ENCODE measurements at places on chromosomes 4 and X.

DNA sequence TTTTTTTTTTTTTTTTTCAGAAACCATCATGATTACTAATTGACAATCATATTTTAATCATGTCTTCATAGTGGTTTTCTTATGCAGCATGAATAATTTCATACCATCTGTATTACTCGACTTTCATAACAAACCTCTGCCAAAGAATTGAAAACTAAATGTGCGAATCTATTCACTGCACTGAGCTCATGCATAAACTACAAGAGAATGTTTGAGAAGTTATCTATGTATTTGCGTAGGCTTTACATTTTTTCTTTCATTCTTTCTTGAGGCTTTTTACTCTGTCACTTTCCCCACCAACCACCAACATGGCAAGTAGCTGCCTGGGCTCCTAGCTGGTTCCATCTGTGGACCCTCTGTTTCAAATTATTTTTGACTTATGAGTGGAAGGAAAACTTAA, 1761.0 kb downstream of the STIM2 start:
- no peak for DNase-seq

- no peak for DNase-seq
These were observed 117.7 kb downstream of the PTTG2 start for GRCh38 chr4:38077791-38078489.

GRCh38 chr4:61336488-61336887, 136.4 kb downstream of the ADGRL3 start:
- no peak for DNase-seq

DNA sequence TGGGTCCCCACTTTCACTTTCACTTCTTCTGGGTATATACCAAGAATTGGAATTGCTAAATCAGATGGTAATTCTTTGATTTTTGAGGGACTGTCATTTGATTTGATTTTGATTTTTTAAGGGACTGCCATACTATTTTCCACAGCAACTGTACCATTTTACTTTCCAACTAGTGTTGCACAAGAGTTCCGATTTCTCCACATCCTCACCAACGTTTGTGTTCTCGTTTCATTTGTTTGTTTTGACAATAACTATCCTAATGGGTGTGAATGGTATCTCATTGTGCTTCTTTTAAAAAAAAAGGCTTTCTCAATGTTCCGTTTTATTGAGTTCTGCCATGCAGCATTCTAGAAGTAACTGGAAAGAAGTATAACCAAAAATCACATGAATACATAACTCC, 62.6 kb downstream of the C4orf46 start:
- DNase-seq: no peak

Measured in activated CD4-positive, alpha-beta T cell treated with anti-CD3 and anti-CD28 coated beads for 48 hours (primary cell).